A673 (cell line): ENCODE measurements at places on chromosomes 2 and 18. TPM values are rescaled to one million over a fixed set of nuclear protein-coding genes. Genes with fewer than 3 reads are reported as not detected.

- peaks cover 7% of the 10 kb centered on the region for H3K4me1 ChIP-seq
- no peaks in the 10 kb centered on the region for H3K27me3 ChIP-seq
- H3K27ac ChIP-seq: no peak overlapping the region
Measured at GRCh38 chr18:67634631-67635338, 118.3 kb upstream of the DSEL start.

DNA sequence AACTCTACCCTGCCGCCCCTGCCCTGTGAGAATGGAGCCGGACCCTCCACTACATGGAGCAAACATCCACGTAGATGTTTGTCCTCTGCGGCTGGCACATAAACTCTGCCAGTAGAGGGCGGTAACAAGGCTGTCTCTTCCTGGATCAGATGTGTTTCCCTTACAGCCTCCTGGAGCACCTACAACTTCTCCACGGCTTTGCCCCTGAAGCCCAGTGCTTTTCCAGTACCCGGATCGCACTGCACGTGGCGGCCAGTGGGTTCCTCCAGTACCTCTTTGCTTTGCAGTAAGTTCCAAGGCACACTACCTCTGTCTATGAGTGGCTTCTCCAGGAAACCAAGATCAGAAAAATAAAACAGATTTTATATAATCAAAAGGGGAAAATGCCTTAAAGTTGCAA lies 651.3 kb downstream of the DCDC2C start:
- H3K4me3 ChIP-seq: no peak overlapping the region
- DNase-seq: peak; percentile 34
- no peaks in the 10 kb centered on the region for H3K4me1 ChIP-seq
- H3K36me3 ChIP-seq: no peaks in the 10 kb centered on the region
- no peak overlapping the region for H3K27ac ChIP-seq

DNA sequence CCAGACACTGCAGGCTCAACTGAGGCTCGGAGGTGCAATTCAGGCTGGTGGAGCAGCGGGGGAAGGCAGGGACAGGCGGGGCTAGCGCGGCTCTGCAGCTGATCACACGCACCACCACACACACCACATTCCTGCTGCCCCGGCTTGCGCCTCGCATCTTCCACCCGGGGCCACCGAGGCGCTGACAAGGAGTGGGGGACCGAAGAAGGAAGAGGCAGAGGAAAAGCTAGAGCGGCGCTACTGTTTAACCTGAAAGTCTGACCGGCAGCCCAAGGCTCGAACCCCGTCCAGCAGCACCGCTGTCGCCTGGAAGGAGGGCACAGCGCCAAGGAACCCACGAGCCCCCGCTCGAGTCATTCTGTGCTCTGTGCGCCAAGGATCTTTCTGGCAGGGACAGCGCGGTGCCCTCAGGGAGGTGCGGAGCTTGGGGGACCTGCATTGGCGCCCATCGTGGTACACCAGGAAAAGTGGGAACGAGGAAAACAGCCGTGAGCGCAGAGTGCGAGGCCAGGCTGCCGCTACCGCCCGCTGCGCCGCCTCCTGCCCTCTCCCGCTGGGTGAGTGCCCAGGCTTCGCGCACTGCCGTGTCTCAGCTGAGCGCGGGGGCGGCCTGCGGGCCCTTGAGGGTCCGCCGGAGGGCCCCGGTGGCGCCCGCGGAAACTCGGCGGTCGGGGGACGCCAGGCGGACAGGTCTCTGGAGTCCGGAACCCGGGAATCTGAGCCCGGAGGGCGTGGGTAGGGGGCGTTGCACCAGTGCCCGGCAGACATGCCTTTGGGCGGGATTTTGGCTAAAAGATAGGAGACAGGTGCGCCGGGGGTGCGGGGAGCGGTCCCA lies 860 bp upstream of the KCNJ3 start:
- H3K4me3 ChIP-seq: peak overlapping the region; percentile 35
- no peak overlapping the region for H3K27ac ChIP-seq
- H3K36me3 ChIP-seq: no peaks in the 10 kb centered on the region
- peaks cover 6% of the 10 kb centered on the region for H3K4me1 ChIP-seq
- H3K27me3 ChIP-seq: peaks cover 56% of the 10 kb centered on the region
- DNase-seq: peak; percentile 10

DNA sequence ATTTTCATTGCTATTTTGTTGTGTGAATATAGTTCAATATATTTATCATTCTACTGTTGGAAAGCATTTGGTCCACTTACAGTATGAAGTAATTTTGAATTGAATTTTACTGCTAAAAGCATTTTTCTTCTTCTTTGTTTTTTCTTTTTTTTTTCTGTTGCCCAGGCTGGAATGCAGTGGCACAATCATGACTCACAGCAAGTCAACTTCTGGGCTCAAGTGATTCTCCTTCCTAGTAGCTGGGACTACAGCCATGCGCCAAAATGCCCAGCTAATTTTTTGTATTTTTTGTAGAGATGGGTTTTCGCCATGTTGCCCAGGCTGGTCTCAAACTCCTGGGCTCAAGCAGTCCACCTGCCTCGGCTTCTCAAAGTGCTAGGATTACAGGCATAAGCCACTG lies 2.4 kb upstream of the ETAA1 start:
- H3K4me1 ChIP-seq: peaks cover 17% of the 10 kb centered on the region
- no peaks in the 10 kb centered on the region for H3K27me3 ChIP-seq
- H3K4me3 ChIP-seq: no peak overlapping the region
- H3K27ac ChIP-seq: no peak overlapping the region
- DNase-seq: no peak

The DSG2 gene
- total RNA-seq: 0.11 TPM in 1 of 2 replicates, not detected in the other

- H3K27me3 ChIP-seq: no peaks in the 10 kb centered on the region
- no peak overlapping the region for H3K4me3 ChIP-seq
- no peaks in the 10 kb centered on the region for H3K4me1 ChIP-seq
- H3K27ac ChIP-seq: no peak overlapping the region
- H3K36me3 ChIP-seq: no peaks in the 10 kb centered on the region
Measured at GRCh38 chr2:74691929-74692328, 37.9 kb downstream of the SEMA4F start.

GRCh38 chr2:183059561-183059960 lies 19.0 kb upstream of the DUSP19 start:
- peak overlapping the region; percentile 39 for H3K27ac ChIP-seq
- DNase-seq: peak; percentile 22
- no peaks in the 10 kb centered on the region for H3K36me3 ChIP-seq
- H3K4me1 ChIP-seq: no peaks in the 10 kb centered on the region
- no peak overlapping the region for H3K4me3 ChIP-seq

- H3K27me3 ChIP-seq: no peaks in the 10 kb centered on the region
- peaks cover 4% of the 10 kb centered on the region for H3K36me3 ChIP-seq
Measured at GRCh38 chr2:238092486-238093035, 7.6 kb upstream of the ESPNL start.
